ENCODE measurements at places on chromosomes 1 and 21.

- no peak for DNase-seq
These were observed 43.1 kb upstream of the IGSF3 start for GRCh38 chr1:116710420-116711262.

- DNase-seq, result no peak
These were observed 17.1 kb downstream of the ZBTB17 start for GRCh38 chr1:15958793-15959192.

DNA sequence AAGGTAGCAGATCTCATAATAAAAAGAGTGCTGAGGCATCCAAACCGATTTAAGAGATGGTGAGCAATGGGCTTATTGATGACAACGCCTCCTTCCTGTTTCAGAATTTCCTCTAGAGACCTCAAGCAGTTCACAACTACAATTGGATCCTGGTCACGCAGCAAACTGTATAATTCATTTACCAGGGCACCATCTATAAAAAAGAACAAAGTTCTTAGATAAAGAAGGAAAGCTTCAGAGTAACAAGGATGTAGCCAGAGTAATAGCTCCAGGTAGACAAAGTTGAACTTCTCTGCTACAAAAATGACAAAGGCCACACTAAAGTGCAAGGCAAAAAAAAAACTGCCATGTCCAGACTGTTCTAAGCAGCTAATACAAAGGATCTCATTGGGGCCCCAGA lies 3.4 kb downstream of the AP4B1 start:
- no peak for DNase-seq

DNA sequence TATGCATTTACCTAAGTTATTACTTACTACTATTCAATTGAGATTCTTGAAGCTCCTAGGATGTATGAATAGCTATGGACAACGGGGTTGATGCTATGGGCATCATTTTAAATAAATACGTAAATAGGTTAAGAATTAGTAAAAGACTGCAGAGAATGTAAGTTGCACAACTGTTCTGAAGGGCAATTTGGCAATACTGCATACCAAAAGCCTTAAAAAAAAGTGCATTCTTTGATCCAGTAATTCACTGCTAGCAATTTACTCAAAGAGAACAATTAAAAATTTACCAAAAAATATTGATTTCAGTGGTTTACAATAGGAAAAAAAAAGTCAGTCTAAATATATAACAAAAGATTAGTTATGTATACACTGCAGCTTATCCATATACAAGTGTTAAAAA lies 3.5 kb downstream of the ARPC5 start:
- no peak for DNase-seq

DNA sequence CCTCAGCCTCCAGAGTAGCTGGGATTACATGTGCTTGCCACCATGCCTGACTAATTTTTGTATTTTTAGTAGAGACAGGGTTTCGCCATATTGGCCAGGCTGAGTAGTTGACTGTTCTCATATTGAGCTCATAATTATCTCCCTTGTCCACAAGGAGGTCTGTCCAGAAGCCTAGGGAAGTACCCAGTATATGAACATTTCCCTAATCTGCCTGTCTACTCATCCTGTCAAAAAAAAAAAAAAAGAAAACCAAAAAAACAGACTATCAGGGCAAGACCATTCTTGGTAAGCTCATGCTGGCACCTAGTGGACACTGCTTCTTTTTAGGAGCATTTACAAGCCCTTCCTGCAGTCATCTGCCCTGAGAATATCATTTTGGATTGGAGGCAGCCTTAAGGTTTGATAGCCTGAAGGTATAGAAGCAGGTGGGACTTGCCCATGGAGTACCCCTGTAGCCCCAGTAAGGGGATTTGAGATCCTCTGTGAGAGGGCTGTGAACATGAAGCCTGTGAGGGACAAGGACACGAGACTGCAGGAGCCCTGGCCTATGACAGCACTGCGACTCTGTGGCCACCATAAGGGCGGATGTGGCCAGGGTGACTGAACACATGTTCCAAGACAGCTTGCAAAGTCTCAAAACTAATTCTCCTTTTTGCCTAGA lies 10.8 kb upstream of the DUSP12 start:
- DNase-seq, result peak; percentile 3

GRCh38 chr1:17011092-17011438 lies 663 bp downstream of the ATP13A2 start:
- DNase-seq, result no peak

DNA sequence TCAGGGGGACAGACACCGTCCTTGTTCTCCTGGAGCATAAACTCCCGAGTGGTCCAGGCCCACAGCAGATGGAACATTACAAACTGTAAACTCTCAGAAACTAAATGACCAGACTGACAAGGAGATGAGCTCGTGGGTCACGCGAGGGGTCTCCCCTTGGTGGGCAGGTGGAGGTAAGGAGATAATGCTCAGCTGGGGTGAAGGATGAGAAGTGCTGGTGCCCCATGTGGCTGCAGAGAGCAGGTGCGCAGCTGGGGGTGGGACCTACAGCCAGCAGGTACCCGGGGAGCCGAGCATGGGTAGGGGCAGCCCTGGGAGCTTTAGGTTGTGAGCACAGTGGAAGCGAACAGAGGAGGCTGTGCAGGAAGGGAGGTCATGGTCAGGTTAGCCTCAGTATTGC lies 40.1 kb downstream of the AJAP1 start:
- DNase-seq, result no peak

- DNase-seq, result no peak
These were observed 5.8 kb downstream of the GALNT2 start for GRCh38 chr1:230072866-230073265.

DNA sequence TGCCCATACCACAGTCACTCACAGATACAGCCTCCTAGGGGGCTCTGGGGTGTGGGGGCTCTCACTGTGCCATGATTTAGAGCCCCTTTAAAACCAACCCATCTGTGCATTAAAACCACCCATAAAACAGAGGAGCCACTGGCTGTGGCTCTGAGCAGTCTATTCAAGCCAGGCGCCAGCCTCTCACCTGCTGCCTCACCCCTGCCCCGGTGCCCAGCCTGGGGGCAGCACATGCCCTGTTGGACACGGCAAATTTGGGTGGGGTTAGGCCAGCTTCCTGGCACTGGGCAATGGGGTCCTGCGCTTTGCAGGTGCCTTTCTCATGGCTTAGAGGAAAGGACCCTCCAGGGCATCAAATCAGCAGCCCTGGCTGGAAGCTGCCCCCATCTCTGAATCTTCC lies 73.1 kb downstream of the CASZ1 start:
- DNase-seq, result no peak

DNA sequence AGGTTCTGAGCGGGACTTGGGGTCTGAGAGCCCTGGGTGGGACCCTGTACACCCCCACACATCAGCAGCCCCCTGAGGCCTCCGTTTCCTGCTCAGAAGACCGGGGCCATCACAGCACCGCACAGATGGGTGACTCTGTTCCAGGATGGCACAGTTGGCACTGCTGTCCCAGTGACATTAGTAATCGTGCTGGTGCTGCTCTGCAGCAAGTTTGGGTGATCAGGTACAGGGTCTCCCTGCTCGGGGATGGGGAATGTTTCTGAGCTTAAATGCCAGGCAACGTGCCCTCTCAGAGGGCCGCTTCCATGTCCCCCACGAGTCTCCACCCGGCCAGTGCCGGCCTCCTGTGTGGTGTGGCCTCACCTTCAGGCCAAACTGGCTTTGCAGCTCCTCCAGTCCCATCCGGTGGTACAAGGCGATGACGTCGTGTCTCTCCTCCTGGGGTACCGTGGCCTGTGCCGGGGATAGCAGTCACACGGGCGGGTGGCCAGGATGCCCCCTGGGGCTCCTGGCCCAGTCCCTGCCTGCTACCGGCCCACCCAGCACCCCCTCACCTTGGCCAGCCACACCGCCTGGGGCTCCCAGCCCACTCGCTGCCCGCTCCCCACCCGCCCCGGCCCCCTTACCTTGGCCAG lies 17.1 kb downstream of the PRXL2B start:
- DNase-seq, result no peak

GRCh38 chr1:111723871-111724270 lies 15.3 kb downstream of the INKA2 start:
- no peak for DNase-seq

GRCh38 chr1:185300152-185300551 lies 16.9 kb downstream of the IVNS1ABP start:
- no peak for DNase-seq

- DNase-seq, result no peak
These were observed 298.6 kb downstream of the LMX1A start for GRCh38 chr1:165057956-165058355.

DNA sequence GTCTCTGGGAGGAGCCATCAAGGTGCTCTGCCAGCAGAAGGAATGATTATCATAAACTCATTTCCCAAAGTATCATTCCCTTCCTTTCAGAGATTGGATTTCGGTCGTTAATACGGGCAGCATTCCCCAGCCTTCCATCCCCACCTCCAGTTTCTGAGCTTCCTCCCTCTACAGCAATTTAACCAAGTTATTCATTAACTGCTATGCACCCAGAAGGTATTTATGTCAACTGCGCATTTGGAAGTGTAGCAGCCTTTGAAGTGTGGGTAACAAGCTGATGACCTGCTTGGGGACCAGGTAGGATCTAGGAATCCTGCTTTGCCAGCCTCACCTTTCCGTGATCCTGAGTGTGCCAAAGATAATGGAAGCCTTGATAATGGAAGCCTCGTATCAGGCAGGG lies 172.4 kb upstream of the IGSF21 start:
- DNase-seq, result no peak

GRCh38 chr1:182185842-182186756 lies 124.6 kb upstream of the ZNF648 start:
- no peak for DNase-seq

- no peak for DNase-seq
These were observed 13.6 kb downstream of the DIP2A start for GRCh38 chr21:46472246-46472645.

DNA sequence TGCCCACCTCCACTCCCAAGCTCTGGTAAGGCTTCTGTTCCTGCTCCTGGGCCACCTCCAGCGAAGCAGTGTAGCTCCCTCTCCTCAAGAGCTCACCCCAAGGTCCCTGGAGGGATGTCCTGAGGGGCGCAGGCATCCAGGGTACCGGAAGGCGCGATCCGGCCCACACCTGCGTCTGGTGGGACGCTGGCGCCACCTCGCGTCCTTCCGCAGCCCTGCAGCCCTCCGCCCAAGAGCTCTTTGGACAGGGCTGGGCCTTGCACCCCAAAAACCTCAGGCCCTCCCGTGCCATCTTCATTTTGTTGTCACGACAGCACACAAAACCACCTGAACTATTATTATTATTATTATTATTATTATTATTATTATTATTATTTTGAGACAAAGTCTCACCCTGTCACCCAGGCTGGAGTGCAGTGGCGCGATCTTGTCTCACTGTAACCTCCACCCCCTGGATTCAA lies 49.2 kb upstream of the PAX7 start:
- DNase-seq, result peak; percentile 5

DNA sequence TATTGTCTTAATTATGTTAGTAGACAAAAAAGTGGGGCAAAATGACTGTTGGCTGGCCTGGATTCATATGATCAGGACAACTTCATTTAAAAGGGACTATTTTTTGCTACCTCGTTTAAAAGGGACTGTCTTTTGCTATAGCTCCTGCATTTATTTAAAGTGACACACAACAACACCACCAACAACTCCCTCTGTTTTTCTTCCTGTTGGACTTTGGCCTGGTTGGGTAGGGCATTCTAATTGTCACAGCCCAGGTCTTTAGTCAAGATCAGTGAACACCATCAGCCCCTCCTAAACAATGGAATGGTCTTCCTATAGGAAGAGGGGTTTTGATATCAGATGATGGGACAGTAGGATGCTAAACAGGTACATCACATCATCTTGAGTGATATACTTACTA lies 241.8 kb downstream of the GPR52 start:
- DNase-seq, result no peak

- no peak for DNase-seq
These were observed 8.1 kb upstream of the MYOG start for GRCh38 chr1:203093754-203094410.

DNA sequence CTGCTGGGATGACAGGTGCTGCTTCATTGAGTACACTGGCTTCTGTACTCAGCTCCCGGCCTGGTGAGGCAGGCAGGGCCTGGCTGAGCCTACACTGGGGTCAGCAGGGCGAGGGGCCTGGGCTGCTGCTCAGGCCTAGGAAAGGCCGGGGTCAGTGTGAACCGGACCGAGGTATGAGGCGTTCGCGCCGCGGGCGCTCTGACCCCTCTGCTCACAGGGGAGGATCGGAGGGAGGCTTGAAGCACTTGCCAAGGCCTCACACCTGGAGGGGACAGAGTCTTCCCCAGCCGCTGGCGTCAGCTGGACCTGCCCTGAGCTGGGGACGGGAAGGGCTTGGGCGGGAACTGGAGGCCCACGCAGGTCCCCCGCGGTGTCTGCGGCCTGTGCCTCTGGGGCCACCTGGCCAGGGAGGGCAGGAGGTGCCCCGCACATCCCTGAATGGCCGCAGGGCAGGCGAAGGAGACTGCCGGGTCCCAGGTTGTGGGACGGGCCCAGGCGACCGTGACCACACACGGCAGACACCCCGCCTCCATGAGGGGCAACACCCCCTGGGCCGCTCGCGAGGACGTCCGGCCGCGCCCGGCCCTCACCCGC lies 466 bp downstream of the PEX10 start:
- DNase-seq, result no peak

GRCh38 chr1:232248276-232248820 lies 381.6 kb downstream of the SIPA1L2 start:
- DNase-seq, result no peak

GRCh38 chr1:245325922-245326795 lies 171.4 kb downstream of the KIF26B start:
- DNase-seq, result no peak

GRCh38 chr1:19476450-19477190 lies 8.7 kb downstream of the CAPZB start:
- no peak for DNase-seq

DNA sequence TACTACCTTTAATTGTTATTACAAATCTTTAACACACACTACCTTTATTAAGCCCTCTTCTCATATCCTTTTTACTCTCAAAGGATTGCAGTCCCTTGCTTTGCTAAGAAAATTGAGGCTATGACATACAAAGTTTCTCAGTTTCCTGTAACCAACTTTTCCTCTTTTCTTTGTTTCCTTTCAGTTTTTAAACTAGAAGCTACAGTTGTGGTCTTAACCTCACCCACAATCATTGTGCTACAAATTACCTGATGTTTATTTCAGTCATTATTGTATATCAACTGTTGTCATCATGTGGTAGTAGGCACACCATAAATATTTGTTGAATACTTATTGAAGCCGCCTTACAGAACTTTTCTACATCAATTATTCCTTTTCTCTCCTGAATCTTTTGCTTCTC lies 51.8 kb downstream of the SLAMF6 start:
- DNase-seq, result no peak

DNA sequence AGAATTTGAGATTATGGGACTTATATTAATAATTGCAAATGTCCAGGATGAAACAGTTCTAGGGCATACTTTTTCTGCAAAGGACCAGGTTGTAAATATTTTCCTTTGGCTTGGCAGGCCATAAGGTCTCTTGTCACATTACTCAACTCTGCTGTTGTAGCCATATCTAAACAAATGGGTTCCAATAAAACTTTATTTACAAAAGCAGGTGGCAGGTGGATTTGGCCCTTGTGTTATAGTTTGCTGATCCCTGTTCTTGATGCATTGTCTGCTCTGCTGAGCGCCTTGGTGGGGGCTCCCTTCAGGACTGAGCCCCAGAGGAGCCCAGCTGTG lies 258.5 kb downstream of the FOXD2 start:
- no peak for DNase-seq

- DNase-seq, result no peak
These were observed 390.7 kb upstream of the ZP4 start for GRCh38 chr1:238281418-238281817.

GRCh38 chr1:7255303-7256058 lies 470.2 kb downstream of the CAMTA1 start:
- DNase-seq, result no peak

- DNase-seq, result no peak
These were observed 277.6 kb upstream of the NCAM2 start for GRCh38 chr21:20720623-20721022.
